ENCODE measurements at places on chromosomes 2 and 18. TPM values are rescaled to one million over a fixed set of nuclear protein-coding genes. Genes with fewer than 3 reads are reported as not detected.

DNA sequence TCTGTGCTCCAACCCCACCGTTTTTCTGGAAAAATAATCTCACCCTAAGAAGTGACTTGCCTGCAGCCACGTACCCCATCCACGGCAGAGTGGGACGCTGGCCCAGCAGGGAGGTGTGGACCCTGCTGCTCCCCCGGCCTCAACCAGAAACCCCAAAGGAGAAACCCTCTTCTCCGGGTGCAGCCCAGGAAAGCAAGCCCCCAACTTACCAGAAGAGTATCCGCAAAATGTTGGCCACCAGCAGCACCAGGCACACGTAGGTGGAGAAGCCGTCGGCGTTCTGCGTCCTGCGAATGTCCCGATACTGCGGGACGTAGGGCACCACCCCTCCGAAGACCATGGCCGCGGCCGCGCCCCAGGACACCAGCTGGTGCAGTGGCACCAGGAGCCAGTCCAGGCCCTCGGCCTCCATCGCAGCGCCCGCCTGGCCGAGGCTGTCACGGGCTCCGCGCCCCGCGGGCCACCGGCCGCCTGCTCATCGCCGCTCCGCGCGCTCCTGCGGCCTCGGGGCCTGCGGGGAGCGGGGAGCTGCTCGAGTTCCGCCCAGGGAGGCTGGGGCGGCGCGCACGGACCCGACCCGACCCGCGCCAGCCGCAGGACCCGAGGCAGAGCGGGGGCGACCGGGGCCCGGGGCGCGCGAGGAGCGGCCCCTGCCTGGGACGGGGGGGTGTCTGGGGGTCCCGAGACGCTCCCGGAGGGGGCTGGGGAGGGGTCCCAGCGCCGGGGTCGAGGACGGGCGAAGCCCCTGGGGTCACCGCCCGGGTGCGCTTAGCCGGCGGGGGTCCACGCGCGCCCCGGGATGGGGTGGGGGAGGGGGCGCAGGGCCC lies 725 bp downstream of the SLC66A2 start:
- DNase-seq, result peak; percentile 42

- no peak for DNase-seq
Observed at GRCh38 chr2:12199491-12200211, 453.2 kb downstream of the LPIN1 start.

DNA sequence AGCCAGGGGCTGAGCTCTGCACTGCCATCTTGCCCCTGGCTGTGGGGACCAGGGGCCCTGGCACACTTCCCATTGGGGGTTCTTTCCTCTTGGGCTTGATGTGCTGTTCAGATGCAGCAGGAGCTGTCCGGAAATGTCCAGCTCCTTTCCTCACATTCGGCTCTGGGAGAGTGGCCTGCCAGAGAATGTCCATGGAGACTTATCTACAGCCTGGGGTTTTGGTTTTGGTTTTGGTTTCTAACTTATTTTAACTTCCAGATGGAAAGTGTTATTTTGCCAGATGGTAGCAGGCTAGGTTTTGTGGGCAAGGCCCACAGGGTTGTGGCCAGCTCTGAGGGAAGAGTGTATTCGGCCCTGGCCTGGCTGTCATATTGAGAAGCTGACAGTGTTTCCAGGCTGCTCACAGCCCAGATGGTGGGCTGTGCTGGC lies 177.3 kb downstream of the ANKRD30B start:
- peak; percentile 88 for DNase-seq

DNA sequence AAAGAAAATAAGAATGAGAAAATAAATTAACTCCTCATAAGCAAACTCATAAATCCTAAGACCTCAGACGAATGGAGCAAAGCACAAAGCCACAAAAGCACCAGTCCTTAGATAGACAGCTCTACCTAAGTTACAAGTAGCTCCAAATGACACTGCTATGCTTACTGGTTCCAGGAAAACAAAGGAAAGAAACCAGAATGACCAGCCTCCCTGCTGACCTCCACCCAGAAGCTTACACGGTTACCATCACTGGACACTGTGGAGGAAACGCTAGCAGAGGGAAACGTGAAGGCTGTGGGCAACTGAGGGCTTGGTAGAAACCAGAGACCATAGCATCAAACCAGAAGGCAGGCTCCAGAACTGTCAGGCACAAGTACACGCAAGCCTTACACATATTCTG lies 67.8 kb downstream of the STK39 start:
- DNase-seq, result no peak

Gene ALPI
- not detected for total RNA-seq

Gene RAPGEF4
- 2.4 TPM for total RNA-seq

DNA sequence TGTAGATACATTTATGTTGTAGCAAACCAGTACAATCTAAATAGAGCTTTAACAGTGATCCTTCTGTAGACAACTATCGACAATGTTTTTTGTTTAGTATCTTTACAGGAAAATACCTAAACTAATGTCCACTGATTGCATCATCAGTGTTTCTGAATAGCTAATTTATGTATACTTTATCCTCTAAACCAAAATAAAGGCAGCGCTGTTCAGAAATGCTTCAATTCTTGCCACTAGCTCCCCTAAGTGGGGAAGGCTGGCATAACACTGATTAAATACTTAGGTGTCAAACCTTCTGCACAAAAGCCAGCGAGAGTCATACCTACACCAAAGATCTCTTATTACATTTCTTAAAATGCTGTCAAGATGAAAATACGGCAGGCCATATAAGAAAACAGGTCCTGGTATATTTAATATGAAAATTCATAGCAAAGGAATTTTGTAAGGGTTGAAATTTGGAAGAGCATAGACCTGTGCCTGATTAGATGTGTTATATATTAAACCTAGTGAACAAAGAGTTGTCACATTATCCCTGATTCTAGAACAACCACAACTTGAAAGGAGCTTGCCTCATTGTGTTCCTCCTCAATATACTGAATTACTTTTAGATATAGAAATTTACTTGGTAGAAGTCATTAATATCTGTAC lies 1693.4 kb upstream of the SLC39A10 start:
- DNase-seq, result peak; percentile 15

Gene LYPD1
- 23.7 TPM for total RNA-seq

Gene MRO
- not detected for total RNA-seq

DNA sequence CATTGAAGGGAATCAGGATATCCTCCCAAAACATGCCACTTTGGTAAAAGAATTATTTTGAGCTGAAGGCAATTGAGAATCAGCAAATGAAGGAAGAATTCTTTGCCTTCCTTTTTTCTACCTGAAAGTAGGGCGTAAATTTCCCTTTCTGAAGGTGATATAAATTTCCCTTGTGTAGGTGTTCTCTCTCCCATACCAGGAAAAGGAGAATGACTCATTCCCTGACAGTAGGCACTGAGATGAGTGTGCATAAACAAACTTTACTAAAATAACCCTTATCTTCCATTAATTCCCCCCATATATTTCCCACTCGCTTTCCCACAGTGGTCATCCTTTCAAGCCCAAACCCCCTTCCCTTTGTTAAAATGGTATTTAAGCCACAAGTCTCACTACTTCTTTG lies 1339.0 kb downstream of the LRP1B start:
- DNase-seq, result no peak

DNA sequence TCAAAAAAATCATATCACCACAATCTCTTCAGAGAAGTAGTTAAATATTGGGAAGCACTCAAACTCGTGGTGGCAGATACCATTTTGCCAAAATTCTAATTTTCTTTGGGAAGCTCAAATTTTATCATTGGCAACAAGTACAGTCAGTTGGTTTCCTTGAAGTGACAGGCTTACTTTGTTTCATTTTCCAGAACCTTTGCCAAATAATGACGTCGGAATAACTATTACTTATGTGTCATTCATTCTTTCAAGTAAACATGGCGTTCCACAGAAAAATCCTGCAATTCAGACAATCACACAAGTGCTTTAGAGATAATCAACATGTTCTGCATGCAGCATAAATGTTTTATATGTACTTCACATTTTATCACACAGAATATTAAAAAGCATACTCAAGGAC lies 5.4 kb downstream of the TTLL4 start:
- DNase-seq, result no peak

- DNase-seq, result peak; percentile 17
Observed at GRCh38 chr2:147033044-147033443, 811.8 kb upstream of the ACVR2A start.

Gene SCYGR4
- not detected for total RNA-seq

GRCh38 chr2:212686285-212686895 lies 147.8 kb upstream of the ERBB4 start:
- DNase-seq, result peak; percentile 64

DNA sequence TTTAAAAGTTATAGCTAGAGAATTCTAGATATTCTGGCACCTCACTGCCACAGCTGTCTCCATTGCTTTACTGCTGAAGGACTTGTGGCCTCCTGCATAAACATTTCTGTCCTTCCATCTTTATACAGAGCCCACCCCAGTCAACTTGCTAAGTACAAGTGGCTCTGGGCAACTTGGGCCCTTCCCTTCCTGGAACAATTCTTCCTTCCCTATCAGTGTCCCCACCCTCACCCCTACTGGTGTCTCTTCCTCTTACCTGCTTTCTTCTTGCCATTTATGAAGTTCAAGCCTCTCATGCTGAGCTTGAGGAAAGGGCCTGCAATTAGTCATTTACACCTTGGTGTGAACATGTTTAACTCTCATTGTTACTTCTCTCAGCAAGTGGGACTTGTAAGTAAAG lies 45.0 kb downstream of the ARHGAP25 start:
- no peak for DNase-seq

DNA sequence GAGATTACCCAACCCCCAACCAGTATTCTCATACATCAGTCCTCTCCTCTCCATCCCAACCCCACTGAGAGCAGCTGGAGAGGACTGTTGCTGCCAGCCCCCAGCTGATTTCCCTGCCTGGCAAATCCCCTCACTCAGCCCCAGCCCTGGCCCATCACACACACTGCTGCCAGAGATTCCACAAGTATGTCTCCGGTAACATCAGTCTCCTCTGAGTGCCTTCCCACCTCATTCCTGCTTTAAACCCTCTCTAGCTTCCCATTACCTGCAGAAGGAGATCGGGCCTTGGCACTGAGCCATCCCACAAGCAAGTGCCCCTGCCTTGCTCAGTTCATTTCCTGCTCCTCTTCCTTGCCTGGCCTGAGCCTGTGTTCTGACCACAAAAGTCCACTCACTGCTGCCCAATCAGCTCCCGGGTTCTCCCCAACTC lies 50.6 kb upstream of the ZFP36L2 start:
- peak; percentile 59 for DNase-seq

DNA sequence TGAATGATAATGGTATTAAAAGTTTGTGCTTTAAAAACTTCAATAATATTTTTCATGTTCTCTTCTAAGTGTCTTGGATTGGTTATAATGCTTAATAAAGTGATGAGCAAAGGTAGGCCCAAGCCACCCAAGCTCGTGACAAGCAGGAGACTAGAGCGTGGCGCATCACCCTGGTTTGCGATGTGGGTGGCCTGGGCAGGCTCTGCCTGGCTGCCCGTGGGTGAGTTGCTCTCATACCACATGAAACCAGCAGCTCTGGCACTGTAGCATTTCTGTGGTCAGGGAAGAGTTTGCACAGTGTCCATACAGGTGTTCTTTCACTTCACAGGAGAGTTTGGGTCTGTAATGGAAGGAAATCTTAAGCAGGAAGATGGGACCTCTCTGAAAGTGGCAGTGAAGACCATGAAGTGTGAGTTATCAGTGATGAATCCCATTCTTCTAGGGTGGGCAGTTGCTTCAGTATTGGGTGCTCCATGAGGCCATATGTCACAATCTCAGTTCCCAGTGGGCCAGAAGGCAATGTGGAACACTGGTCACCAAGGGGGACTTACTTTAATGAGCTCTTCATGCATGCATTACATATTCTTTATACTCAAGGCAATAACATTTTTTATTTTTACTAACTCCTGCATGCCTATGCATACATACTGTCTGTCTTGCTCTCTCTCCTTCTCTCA lies 51.4 kb upstream of the TMEM87B start:
- no peak for DNase-seq

Gene DSC3
- under 0.01 TPM for total RNA-seq

GRCh38 chr2:68203587-68203986 lies 45.9 kb downstream of the PNO1 start:
- DNase-seq, result no peak

GRCh38 chr2:98909317-98910211 lies 26.5 kb downstream of the CRACDL start:
- peak; percentile 77 for DNase-seq
